ENCODE measurements at places on chromosomes 7 and 10. TPM values are rescaled to one million over a fixed set of nuclear protein-coding genes. Genes with fewer than 3 reads are reported as not detected.

DNA sequence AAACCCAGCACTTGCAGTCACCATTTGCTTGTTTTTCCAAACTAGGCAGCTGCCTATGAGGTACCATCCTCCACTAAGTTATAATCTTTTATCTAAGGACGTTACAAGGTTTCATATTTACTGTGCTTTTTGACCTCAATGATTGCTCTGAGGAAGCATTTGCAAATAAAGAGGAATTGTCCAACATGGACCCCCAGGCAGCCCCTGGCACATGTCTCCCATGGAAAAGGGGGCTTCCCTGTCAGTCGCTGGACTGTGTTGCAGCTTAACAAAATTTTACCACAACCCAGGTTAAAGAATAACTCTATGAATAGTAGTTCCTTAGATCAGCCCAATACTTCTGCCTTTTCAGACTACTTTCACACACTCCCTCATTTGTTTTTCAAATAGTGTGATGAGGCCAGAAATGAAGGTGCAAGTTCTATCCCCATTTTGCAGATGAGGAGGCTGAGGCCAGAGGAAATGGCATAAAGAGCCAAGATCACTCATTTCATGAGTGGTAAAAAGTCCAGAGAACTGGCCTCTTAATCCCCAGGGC, 52.8 kb upstream of the ZPBP start:
- DNase-seq, result no peak

DNA sequence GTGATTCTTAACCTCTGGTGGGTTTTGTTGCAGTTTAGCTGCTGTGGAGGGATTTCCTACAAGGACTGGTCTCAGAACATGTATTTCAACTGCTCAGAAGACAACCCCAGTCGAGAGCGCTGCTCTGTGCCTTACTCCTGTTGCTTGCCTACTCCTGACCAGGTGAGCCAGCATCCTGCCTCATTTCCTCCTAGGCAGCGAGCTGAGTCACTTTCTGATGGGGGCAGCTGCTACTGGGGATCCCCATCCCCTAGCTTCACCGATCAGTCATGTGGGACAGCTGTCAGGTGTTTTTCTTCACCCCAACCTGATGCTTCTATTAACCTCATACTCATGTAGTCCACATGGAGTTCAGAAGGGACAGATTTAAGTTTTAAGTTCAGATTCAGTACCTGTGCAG, 21.7 kb upstream of the SMO start:
- DNase-seq, result no peak

DNA sequence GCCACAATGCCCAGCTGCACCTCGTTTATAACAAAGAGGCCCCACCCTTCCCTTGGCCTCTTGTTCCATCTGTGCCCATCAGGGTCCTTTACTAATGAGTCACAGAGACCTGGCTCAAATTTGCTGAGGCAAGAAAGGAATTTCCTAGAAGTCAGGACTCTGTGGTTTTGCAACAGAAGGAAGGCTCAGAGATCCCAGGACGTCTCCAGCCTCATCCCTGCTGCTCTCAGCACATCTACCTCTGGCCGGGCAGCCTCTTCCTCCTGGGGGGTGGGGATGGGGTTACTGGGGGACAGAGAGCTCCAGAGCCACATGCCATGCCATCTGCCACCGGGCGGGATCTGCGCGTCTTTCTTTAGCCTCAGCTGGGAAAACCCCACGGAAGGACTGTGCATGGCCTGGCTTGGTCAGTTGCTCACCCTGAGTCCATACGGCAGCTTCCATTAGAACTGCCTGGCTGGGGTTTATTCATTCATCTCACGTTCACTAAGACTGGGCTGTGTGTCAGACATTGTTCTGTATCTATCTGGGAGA, 41.9 kb upstream of the PSMG3 start:
- no peak for DNase-seq

DNA sequence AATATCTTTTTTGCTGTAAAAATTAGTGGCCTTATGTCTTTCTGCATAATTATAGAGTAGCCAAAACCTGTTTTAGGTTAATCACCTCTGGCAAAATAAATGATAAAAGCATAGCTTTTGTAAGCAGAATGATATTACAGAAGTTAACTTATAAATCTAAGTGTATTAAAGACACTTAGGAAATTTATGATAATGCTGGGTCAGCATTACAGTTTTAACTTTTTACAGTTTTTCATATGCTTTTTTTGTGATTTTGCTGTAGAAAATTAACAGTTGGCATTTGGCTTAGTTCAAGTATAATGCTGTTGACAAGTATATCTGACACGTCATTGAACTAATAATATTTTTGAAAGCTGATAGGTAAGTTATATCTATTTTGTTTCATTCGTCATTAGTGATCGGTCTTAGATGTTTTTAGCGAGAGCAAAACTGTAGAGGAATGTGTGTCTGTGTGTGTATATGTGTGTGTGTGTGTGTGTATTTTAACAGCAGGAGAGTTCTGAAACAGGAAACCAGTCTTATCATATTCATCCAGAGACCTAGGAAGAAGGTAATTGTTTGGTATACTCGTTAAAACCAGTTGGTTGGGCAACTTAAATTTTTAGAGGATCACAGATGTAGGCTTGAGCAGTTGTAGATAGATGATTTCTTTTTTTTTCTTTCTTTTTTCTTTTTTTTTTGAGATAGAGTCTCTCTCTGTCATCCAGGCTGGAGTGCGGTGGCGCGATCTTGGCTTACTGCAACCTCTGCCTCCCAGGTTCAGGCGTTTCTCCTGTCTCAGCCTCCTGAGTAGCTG, 15.4 kb downstream of the PTEN start:
- no peak for DNase-seq

- DNase-seq, result peak; percentile 33
These were observed 1378.7 kb downstream of the XPNPEP1 start for GRCh38 chr10:108544500-108545120.

DNA sequence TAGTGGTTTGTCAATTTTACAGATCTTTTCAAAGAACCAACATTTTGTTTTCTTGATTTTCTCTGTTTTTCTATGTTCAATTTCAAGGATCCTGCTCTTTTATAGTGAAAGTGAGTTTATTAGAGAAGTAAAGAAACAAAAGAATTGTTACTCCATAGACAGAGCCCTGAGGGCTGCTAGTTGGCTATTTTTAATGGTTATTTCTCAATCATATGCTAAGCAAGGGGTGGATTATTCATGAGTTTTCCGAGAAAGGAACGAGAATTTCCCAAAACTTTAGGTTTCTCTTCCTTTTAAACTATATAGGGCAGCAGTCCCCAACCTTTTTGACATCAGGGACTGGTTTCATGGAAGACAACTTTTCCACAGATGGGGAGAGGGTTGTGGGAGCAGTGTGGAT, 165.0 kb downstream of the CCSER2 start:
- no peak for DNase-seq

Gene LIPN
- total RNA-seq, result 0.83 TPM

Gene AKR1C4
- not detected for total RNA-seq

Gene IL2RA
- total RNA-seq, result 3.7 TPM

Data from natural killer cell (primary cell).